Activated T-cell treated with anti-CD3 and anti-CD28 coated beads, Interleukin-2, amount 50 U/mL, for 1 hour (primary cell): ENCODE measurements at places on chromosomes 2 and 18.

DNA sequence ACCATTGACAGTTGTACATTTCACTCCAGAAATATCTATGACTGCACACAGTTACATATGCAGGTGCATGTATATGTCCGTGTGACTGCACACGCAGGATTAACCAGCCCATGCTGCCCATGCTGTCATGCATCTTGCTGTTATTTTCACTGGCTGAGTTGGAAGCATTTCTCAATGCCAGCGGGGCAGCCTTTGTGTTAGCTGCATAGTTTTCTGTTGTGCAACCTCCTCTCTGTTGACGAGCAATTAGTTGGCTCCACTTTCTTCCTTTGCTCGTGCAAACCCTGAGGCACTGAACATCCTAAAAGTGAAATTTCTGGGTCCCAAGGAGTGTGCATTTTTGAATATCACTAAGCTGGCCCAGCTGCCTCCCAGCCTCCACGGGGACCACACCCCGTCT is 133.4 kb upstream of the GLI2 start:
- no peak for DNase-seq

DNA sequence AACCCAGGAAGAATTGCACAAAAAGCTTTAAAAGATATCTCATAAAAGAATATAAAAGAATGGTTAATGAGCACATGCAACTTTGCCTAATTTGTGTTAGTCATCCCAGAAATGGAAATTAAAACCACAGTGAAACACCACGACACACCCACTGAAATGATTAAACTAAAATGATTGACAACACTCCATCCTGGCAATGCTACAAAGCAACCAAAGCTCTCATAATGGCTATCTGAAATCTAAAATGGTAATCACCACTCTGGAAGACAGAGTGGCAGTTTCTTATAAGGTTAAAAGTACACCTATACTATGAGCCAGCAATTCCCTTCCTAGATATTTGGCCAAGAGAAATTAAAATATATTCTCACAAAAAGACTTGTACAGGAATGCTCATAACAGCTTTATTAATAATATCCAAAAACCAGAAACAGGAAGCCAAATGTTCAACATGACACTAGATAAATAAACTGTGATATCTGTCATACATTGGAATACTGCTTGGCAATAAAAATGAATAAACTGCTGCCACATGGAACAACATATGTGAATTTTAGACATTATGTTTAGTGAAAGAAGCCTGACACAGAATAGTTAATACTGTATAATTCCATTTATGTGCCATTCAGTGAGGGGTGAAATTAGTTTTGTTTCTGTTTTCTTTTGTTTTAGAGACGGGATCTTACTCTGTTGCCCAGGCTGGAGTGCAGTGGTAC is 105.3 kb upstream of the BCL2L11 start:
- DNase-seq = no peak

GRCh38 chr2:206435742-206436141 is 7.6 kb upstream of the ADAM23 start:
- DNase-seq = no peak

GRCh38 chr2:199485732-199486335 is 28.1 kb upstream of the SATB2 start:
- DNase-seq = no peak

GRCh38 chr2:5368263-5368662 is 323.9 kb upstream of the SOX11 start:
- DNase-seq = no peak

GRCh38 chr2:170022692-170023091 is 155.3 kb upstream of the MYO3B start:
- no peak for DNase-seq

DNA sequence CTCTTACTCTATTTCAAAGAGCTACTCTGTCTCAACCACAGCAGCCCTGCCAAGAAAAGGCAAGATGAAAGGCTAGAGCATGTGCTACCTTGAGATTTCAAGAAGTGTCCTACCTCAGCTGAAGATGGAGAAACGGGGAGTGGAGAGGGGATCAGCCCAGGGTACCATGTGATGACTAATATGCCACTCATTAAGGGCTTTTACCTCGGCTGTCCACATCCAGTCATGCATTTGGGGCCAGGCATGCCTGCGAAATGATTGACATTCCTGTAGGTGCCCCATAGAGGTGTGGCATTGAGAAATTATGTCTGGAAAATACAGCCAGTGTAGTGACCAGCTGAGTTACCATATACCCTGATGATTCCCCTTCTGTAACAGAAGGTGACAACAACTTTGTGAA is 96.1 kb downstream of the NRP2 start:
- no peak for DNase-seq

GRCh38 chr2:42163444-42164045 is 5.6 kb upstream of the EML4 start:
- no peak for DNase-seq

- no peak for DNase-seq
These were observed 15.4 kb upstream of the SLC25A52 start for GRCh38 chr18:31776093-31776492.

GRCh38 chr2:129902731-129903585 is 76.5 kb upstream of the RAB6C start:
- no peak for DNase-seq
